GM18507 (cell line): ENCODE measurements at places on chromosomes 3 and 15.

- DNase-seq, result no peak
Measured at GRCh38 chr3:129557548-129557894, 14.5 kb downstream of the H1-8 start.

GRCh38 chr3:95246413-95246812 lies 1183.6 kb downstream of the NSUN3 start:
- no peak for DNase-seq

- DNase-seq, result peak; percentile 12
Measured at GRCh38 chr15:81400640-81401236, 26.7 kb upstream of the TMC3 start.

DNA sequence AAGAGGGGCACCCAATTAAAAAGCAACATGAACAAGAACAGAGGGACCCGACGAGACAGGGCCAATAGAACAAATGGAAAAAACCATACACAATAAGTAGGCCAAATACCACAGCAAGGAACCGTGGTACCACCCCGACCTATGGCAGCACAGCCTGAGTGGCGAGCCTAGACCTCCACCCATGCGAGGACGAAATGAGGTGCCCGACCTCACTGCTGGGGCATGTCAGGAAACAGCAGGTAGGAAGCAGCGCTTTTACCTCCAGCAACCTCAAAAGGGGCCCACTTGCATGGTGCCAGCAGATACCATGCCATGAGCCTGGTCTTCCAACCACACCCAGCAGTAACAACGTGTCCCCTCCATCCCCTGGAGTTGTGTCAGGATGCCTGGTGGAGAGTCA lies 77.9 kb downstream of the PCSK6 start:
- DNase-seq, result no peak

GRCh38 chr3:19994796-19995195 lies 17.3 kb downstream of the PP2D1 start:
- DNase-seq, result no peak

GRCh38 chr3:70989174-70989573 lies 594.4 kb downstream of the FOXP1 start:
- DNase-seq, result no peak

DNA sequence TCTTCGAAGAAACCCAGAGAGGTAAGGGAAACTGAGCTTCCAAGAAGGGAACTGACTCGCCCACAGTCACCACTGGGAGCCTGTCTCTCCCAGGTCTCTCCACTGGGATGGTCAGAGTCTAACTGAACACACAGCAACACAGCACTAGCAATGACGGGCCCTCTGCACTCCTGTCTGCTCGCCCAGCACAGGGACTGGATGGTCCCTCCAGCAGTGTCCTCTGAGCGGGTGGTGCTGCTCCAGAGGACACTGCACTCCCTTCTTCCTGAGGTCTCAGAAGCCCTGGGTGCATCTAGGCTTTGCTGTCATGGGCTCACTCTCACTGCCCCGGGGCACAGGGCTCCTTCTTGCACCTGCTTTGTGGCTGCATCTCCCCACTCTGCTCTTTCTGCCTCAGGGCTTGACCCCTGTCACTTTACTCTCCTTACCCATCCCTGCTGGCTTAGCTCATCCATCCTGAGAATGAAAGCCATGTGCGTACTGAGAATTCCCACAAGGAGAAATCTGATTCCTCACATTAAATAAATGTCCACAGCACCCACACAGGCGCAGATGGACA lies 356.6 kb downstream of the GABRG3 start:
- DNase-seq, result no peak

DNA sequence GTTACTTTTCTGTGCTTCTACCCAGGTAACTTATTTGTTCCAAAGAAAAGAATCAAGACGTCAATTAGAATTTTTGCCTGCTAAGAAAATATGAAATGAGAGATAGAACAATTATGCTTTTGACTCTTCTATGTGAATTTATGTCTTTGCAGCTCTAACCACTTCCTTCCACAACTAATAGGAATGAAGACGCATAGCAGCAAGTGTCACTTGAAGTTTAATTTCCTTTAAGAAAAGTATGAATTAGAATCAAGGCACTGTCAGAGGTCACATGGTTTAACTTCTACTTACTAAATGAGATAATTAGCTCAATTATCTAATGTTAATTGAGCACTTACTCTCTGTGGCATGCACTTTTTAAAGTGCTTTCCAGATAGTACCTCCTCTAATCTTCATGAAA lies 3.3 kb downstream of the WDR49 start:
- DNase-seq, result no peak
